NCI-H748 treated with DMSO at 0.1 percent for 48 hours (cell line): ENCODE measurements at places on chromosomes 3 and 15.

GRCh38 chr3:126982471-126983175 is at the start of gene PLXNA1:
TSS of gene PLXNA1 (plus strand) at chr3:126983115. CDS start at chr3:126988594, 5,479 bp downstream.
- DNase-seq: peak; percentile 39

GRCh38 chr3:50258029-50258680 is 10.8 kb upstream of the SEMA3B start:
- DNase-seq: no peak

DNA sequence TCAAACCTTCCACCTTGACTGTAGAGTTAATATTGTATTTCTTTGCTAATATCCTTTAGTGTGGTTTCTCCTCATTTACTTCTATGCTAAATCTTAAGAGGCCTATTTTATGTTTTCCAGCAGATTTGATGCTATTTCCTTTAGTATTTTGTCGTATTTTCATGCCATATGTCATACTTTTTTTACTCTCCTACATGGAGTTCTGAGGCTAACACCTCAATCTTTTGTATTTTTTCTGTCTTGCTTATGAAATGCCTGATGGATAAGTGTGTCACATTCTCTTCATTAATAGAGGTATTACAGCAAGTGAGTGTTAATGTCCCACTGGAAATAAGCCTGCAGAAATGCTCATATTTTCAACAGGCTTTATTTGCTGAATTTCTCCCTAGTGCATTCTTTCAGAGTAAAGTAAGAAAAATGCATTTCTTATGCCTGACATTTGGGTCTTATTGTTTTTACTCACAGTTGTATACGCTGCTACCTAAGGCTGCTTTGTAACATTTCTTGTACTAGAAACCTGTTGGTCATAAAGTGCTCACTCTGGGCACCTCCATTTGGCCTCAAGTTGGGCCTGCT is 63.2 kb downstream of the DIPK2A start:
- no peak for DNase-seq

DNA sequence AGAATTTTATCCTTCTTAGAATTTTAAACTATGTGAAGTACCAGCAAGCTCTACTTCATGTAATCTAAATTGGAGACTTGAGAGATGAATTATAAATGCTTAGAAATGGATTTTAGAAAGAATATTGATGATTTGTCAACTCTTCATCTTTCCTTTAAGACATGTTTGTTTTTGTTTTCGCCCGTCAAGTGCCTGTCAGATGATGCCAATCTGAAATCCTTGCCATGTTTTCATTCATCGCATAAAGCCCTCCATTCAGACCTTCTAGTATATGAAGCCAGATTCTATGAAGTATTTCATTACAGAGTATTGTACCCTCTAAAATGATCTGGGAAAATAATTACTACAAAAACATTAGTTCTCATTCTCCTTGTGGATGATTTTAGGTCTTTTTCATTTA is 223.2 kb upstream of the SOX2 start:
- no peak for DNase-seq

DNA sequence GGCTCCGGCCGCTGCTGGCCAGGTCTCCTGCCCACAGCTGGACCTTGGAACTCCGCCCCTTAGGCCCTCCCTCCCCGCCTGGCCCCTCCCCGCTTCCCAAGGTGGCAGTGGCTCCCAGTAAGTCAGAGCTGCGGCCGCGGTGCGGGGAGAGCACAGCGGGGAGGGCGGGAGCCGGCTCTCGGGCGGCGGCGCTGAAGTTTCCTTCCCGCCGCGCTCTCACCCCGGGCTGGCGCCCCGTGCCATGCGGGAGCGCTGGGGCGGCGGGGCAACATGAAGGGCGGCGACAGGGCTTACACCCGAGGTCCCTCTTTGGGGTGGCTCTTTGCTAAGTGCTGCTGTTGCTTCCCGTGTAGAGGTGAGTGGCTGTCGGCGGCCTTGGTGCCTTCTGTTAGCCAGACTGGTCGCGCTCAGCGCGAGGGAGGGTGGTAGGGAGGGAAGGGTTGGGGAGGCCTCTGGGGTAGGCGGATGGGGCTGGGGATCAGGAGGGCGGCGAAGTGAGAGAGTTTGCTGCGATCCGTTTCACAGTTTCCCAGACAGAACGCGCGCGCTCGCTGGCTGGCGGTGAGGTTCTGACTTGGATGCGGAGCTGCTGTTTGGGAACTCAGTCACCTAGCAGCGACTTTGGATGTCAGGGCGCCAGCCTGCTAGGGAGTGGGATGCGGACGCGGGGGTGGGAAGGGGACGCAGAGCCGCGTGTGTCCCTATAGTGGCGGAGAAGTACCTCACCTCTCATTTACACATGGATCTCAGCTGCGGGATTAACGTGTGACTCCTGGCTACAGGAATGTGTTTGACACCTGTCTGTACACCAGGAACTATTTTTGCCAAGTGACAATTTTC is 145.5 kb upstream of the UMPS start:
- DNase-seq: peak; percentile 0

DNA sequence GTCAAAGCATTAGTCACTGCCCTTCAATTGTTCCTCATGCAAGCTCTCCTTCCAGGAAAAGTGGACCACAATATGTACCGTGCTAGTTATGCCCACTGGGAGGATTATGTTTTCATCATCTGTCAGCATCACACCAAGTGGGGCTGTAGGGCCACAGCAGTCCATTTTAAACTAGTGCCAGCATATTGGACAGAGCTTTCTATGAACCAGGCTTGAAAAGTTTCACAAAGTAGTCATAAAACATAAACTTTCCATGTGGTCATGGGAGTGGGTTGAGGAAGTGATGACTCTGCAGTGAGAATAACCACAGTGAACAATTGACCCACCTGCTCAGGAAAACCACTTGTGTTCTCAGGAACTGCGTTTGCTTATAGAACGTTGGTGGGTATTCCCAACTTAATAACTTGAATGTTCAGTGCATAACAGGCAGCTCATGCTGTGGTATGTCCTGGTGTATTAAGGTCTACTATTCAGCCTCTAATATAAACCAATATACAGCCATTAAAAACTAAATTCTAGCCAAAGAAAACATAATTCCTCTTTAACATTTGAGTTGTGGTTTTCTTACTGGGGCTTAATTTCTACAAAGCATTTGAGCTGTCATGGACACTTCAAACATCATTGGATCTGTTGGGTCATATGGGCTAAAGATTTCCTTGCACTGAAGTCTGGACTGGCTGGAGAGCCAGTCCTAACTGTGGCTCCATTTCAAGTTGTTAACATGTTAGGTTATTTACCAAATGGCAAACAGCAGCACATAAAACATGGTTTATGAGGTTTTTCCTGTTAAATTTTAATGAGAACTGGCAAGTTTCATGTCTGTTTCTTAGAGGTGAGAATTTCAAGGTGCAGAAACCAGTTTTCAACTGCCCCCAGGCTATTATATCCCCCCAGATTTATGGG is 274.1 kb downstream of the OTOL1 start:
- DNase-seq: peak; percentile 34

DNA sequence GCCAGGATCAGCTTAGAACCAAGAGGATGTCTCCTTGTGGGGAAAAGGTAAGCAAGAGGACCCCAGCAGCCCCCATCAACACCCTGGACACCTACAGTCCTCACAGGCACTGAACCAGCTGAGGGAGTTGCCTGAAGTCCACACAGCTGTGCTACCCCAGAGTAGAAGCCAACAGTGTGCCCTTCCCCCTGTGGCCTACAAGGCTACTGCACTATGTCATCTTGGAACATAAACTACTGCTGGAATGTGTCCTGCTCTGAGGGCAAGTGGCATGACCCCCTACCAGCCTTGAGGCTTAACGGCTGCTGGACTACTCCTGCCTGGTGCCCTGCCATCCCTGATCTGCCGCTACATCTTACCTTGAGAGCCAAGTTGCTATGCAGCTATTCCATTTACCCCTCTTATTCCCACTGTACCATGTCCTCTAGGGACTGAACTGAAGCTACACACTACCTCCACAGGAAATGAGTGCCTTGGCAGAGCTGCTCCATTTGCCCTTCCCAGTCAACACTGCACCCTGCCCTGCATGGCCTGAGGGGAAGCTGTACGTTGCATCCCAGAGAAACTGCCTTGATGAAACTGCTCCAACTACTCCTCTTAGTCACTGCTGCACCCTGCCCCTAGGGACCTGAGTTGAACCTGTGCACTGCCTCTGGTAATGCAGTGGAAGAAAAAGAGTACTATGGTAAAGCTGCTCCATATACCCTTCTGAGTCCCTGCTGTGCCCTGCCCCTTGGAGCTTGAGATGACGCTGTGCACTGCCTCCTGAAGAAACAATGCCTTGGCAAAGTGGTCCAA is 40.2 kb upstream of the ATP13A5 start:
- no peak for DNase-seq

- DNase-seq: no peak
Observed at GRCh38 chr3:355622-356021, 159.1 kb downstream of the CHL1 start.

DNA sequence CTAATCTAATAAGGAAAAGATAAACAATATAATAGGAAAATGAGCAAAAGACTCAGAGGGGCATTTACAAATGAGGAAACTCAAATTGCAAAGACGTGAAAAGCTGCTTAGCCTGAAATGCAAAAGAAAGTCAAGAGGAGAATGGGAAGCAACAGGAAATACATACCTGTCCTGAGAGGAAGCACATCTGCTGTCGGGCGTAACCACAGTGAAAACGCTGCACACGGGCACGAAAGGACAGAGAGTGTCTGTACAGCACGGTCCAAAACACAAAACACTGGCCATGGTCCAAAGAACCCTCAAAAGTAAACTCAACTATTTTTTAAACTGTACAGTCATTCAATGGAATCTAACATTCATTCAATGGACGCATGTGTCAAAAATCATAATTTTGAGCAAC is 100.6 kb downstream of the CHSY1 start:
- DNase-seq: no peak
